ENCODE measurements at places on chromosomes 3 and 15. TPM values are rescaled to one million over a fixed set of nuclear protein-coding genes. Genes with fewer than 3 reads are reported as not detected.

DPPA4 gene
- total RNA-seq, result not detected

LNP1 gene
- 6.8 TPM for total RNA-seq

OSBPL10 gene
- total RNA-seq, result 9.5 TPM

CADM2 gene
- 0.15 TPM for total RNA-seq

ACP3 gene
- 0.99 TPM for total RNA-seq

IDH3A gene
- 37.8 TPM for total RNA-seq

ALS2CL gene
- total RNA-seq, result 0.87 TPM

All from smooth muscle cell of trachea (primary cell).